ENCODE measurements at places on chromosomes 2 and 18.

GRCh38 chr2:67524213-67524612, 127.1 kb downstream of the ETAA1 start:
- no peak for DNase-seq

DNA sequence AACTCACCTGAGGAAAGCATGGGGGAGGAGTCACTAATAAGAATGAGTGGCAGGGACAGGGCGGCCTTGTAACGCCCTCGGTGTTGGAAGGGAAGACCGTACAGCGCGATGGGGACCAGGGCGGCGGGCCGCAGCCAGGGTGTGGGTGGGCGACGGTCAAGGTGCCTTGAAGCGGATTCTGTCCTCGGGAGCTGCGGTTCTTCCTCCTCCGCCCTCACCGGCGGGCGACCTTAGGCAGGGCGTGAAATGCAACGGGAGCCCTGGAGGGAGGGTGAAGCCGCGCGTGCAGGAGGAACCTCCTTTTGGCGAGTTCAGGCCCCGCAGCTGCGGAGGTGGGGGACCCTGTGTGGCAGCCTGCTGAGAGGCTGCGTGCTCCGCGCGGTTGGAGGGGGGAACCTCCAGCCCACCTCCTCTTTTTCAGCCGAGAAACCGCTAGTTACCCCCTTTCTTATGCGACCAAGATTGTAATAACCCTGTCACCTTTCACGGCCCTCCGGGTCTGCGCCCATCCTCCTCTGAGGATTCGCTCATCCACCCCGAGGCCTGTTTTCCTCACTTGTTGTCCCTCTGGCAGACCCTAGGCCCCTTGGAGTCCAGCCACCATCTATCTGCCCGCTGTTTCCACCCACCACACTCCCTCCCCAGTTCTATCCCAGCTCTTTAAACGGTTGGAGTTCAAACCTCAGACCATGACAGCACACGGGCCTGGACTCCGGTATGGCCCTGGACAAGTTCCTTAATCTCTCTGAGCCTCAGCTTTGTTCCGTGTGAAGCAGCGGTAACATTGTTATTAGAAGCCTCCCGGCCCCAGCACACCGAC, 823 bp upstream of the RNU2-63P start:
- no peak for DNase-seq

GRCh38 chr2:178241844-178242551, 47.7 kb downstream of the OSBPL6 start:
- DNase-seq, result peak; percentile 93

- DNase-seq, result no peak
Observed at GRCh38 chr2:207061181-207061580, 104.6 kb downstream of the KLF7 start.

GRCh38 chr2:71566372-71566771, 113.0 kb downstream of the DYSF start:
- no peak for DNase-seq

DNA sequence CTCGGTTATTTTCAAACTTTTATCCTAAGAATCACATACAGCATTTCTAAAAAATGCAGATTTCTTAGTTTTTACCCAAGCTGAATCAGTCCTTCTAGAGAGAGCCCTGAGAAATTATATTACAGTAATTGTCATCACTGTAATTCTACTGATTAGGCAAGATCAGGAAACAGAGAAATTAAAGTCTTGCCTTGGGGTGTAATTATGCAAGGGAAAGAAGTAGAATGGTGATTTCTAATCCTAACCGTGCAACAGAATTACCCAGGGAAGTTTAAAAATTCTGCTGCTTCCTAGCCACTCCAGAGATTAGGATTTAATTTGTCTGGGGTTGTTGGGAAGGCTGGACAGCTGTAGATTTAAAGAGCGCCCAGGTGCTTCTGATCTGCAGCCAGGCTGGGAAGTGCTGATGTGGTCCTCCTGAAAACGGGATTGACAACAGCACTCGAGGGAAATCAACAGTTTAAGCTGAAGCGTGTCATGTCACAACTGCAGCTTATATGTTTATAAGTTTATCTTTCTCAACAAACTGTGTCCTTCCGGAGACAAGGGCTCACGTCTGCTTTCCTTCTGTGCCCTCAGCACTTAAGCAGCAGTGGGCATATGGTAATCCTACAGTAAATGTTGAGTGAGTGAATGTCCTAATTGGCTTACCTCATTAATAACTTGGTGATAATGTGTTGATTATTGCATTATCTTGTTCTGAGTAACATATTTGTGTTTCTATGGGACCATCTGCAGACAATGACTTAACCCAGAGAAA, 671.9 kb upstream of the SOX11 start:
- no peak for DNase-seq

DNA sequence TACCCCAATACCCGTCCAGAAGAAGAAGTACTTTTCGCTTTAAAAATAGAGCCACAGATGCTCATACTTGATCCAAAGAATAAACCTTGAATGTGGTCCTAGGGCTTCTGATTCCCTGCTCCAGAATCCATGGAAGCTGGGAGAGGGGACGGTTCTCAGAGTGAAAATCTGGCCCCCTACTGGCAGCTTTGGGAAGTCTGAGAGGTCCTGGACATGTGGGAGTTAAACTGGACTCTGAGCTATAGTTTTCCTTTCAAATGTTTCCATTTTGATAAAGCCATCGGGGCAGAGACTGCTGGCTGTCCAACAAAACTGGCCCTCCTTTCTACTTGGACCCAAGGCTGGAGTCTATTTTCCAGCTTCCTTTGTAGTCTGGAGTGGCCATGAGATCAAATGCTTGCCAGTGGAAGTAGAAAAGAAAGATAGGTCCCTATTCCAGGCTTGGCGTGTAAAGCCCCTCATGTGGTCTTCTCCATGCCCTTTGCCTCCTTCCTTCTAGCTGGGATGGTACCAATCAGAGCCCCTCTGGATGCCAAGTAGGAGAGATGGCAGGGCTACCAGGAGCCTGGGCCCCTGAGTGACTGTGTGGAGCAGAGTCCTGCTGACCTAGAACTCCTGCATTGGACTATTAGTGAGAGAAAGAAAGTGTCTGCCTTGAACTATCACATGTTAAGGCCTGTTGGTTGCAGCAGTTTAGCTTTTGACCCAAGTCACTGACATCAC, 37.7 kb upstream of the TBC1D8 start:
- peak; percentile 41 for DNase-seq
